ENCODE measurements at places on chromosomes 1 and 21.

DNA sequence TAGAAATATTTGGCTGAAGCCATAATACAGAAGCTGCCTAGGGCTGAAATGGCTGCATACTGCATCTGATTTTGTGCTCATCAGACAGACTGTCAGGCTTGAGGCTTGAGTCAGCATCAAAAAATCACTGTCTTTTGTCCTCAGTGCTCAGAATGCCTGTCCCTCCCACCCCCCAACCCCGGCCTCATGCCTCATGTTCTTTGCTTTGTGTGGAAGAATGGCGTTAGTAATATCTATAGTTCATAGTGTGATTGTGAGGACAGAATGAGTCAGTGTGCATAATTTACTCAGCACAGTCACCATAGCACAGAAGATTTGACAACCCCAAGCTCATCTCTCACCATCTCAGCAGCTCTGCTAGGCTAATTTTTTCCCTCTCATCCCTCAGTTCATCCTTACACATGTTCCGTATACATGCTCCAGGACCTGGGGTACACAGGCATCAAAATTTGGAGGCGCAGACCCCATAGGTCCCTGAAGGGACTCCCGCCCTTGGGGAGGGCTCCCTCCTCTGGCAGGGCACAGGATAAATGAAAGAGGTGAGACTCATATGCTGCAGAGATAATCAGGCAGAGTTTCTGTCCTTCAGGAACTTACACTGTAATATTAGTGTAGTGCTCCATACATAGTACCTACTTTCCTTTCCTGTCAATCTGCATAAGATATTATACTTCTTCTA is 159.1 kb upstream of the C8B start:
- no peak for DNase-seq

DNA sequence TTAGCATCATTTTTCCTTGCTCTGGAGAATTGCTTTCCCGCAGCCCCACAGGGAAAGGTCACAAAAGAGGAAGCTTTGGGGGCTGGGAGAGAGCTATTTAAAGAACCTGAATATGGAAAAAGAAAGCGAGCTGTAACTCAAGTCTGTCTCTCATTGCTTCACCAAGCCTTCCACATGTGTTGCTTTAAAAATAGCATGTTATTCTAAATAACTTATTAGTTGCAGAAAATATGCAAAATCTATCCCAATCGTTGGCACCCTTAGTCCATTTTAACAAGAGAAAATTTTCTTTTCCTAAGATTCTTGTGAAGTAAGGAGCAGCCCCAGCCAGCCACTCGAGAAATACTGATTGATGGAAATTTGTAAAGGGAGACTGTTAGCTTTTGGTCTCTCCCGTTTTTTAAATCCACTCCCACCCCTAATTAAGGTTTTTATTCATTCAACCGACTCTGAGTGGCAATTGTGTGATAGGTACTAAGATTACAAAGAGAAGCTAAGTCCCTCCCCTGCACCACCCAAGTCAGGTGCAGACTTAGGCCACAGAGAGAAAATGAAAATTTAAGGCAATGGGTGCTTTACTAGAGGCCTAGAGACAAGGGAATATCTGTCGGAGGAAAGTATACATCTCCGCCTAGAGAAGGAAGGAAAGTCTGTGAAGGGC is 802 bp downstream of the CYP4X1 start:
- DNase-seq, result no peak

GRCh38 chr21:34619841-34620665 is 5.1 kb upstream of the RCAN1 start:
- no peak for DNase-seq

DNA sequence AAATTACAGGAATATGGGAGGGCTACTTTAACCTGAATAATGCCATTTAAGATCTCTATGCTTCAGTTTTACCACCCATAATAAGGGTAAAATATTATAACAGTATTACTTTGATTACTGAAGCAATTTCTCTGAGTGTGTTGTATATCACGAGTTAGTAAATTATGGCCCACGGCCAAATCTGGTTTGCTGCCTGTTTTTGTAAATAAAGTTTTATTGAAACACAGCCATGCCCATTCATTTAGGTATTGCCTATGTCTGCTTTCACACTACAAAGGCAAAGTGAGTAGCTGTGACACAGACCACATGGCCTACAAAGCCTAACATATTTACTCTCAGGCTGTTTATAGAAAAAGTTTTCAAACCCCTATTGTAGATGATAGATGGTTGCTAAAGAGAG is 156.8 kb downstream of the CDC42BPA start:
- no peak for DNase-seq

- peak; percentile 77 for DNase-seq
Measured at GRCh38 chr1:155091071-155092051, 12.7 kb downstream of the EFNA3 start.

GRCh38 chr21:29805105-29805504 is 134.7 kb downstream of the GRIK1 start:
- no peak for DNase-seq

DNA sequence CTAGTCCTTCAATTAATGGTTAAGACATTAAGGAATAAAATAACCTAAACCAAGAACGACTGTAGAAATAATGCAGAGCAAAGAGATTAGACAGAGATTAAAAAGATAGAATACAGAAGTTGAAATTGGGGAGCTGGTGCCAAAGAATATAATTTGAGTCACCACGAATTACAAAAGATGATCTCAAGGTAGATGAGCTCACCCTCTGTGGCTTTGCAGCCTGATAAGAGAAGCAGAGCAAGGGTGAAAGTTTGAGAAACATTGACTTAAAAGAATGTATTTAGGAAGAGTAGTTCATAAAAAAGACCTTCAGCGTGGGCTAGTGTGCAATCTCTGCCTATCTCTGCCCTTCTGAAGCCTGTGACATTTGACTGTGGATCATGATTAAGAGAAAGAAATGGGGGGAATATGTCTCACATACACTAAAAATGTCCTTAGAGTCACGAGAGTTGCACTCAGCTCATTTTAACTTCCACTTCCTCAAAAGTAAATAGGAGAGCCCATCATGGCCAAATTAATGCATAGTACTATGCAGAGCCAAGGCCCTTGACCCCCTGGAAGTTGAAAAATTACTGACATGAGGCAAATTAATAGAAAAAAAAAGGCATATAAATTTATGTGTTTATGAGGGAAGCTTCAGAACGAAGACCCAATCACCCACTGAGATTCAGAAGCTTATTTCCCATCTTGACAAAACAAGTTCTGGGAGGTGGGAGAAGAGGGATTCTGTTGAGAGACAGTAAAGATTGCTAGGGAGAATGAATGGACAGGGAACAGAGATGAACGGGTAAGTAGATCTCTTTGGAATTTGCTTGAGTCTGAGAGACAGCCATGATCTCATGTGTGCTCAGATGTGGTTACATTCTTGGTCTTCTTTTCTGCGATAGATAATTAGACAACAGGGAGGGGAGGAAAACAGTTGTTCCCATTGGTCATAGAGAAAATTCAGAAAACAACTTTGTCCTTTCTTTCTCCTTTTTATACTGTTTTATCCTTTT is 395.4 kb upstream of the LRRC7 start:
- no peak for DNase-seq

GRCh38 chr1:206136241-206136640 is 19.1 kb upstream of the AVPR1B start:
- no peak for DNase-seq

DNA sequence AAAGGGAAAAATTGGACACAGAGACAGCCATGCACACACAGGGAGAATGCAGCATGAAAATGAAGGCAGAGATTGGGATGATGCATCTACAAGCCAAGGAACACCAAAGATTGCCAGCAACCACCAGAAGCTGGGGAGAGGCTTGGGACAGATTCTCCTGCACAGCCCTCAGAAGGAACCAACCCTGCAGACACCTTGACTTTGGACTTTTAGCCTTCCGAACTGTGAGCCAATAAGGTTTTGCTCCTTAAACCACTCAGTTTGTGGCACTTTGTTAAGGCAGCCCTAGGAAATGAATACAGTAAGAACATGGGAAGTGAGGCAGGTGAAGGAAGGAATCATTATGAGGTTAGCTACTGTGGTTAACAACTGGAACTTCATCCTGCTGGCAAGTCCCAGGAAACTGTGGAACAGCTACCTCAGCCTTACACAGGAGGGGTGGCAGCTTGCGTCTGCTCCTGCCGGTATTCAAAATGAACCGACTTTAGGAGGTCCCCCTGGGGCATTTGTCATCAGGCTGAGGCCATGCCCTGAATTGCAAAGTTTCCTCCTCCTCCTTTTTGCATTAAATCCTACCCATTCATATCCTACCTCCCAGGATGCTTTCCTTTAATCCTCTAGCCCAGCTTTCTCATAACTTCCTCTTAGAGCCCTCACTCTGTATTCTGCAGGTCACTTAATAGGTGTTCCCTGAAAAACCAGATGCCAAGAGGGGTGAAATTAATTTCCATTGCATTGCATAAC is 15.4 kb downstream of the CD247 start:
- DNase-seq, result no peak

DNA sequence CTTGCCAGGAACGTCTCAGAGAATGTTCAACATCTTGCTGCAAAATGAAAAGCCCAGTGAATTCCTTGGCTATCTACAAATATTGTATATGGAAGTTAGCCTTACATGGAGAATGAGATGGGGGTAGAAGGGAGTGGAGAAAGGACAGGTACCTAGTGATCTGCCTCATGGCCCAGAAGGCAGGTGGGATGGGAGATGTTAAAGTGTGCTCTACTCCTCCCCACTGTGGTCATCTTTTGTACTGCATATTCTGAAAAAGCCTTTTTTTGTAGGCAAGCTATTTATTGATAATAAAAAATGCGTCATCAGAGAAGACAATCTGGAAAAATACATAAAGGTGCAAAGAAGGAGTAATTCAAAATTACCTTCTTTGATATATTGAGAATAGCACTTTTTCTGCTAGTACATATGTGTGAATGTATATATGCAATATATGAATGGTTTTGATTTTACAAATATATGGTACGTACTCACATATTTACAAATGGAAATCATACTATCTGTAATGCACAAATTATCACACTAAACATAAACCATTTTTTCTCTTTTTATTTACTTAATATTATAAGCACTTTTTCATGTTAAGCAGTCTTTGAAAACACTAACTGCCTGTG is 19.1 kb upstream of the SLC5A9 start:
- no peak for DNase-seq

- DNase-seq, result no peak
Measured at GRCh38 chr1:176450526-176450925, 12.4 kb upstream of the PAPPA2 start.

GRCh38 chr1:230332061-230332460 is 94.1 kb downstream of the PGBD5 start:
- DNase-seq, result no peak

DNA sequence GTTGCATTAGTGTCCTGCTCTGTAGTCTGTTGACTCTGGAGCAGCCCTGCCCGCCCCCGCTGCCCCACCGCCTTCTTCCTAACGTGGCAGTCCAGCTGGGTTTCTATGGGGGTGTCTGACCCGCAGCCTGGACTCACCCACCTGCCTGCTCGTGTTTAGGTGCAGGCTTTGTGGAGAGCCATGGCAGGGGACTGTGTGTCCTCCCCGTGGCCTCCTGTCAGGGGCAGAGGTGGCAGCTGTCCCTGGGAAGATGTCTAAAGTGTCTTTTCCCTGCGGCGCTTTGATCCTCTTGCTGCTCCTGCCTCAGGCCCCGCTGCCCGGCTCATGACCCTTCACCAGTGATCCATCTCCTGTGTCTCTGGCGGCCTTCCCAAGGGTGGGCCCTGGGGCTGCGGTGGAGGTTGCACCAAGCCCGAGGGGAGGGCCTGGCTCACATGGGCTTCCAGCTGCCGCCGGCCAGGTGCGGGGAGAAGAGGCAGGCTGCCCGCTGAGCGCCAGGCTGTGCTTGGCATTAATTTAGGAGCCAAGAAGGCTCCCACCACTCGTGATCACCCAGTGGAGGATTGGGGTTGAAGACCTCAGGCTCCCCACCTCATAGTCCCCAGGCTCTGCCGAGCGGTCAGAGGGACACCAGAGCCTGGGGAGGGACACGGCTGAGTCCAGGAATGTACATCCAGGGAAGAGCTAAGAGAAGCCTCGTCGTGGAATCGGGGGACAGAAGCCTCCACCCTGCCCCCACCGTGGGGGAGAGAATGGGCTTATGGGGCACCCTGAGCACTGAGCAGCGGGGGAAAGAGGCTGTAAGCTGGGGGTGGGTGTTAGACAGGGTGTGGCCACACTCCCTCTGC is 44.1 kb downstream of the COL18A1 start:
- DNase-seq, result peak; percentile 60

DNA sequence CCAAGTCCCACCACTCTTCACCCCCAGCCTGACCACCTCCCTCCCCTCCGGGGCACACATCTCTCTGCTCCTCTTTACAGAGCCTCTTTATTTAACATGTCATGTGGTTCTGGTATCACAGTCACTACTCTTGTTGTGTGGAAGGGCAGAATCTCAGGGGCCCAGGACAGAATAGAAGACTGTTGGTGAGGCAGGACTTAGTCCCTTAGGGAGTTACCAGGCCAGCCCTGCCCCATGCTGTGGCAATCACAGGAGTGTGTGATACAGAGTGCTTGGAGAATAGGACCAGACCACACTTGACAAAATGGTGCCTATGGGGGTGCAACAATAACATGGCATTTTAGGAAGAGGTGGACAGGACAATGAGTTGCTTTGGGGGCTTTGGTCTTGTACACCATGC is 43.0 kb upstream of the CRNN start:
- DNase-seq, result no peak

DNA sequence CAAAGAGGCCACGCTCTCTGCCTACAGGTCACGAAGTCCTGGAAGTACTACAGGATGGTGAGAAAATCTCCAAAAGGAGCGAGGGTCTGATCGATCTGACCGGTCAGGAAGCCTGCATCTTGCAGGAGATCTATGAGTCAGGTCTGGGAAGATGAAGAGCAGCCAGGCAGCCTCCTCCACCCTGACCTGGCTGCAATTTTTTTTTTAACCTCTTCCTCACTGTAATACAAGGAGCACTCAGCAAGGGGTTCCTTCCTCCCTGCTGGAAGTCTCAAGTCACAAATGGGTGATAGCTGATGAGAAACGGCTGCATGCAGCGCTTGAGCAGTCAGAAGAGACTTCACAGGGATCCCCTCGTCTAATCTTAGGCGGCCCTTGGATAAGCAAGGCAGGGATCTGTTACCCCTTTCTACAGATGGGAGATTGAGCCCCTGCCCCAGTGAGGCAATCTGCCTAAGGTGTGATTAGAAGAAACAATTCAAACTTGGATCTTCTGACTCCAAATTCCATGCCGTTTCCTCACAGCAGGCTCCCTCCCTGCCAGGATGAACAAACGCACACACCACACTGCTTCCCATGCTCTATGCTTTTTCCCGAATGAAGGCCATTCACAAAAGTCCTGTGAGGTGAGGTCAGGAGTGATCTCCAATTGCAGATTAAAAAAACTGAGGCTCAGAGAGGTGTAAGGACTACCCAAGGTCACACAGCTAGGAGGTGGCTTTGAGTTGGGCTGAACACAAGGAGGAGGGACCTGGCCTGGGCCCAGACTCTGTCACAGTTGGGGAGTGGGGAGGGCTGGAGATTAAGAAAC is 48.3 kb downstream of the ECE1 start:
- DNase-seq, result no peak

GRCh38 chr1:8424539-8425116 is 106.7 kb downstream of the SLC45A1 start:
- no peak for DNase-seq
